Effector memory CD4-positive, alpha-beta T cell (primary cell): ENCODE measurements at places on chromosomes 4 and X.

GRCh38 chr4:76801621-76802235 lies 96.2 kb downstream of the SOWAHB start:
- no peaks in the 10 kb centered on the region for H3K36me3 ChIP-seq
- no peak overlapping the region for H3K27ac ChIP-seq
- no peak for DNase-seq
- H3K4me3 ChIP-seq: no peak overlapping the region

DNA sequence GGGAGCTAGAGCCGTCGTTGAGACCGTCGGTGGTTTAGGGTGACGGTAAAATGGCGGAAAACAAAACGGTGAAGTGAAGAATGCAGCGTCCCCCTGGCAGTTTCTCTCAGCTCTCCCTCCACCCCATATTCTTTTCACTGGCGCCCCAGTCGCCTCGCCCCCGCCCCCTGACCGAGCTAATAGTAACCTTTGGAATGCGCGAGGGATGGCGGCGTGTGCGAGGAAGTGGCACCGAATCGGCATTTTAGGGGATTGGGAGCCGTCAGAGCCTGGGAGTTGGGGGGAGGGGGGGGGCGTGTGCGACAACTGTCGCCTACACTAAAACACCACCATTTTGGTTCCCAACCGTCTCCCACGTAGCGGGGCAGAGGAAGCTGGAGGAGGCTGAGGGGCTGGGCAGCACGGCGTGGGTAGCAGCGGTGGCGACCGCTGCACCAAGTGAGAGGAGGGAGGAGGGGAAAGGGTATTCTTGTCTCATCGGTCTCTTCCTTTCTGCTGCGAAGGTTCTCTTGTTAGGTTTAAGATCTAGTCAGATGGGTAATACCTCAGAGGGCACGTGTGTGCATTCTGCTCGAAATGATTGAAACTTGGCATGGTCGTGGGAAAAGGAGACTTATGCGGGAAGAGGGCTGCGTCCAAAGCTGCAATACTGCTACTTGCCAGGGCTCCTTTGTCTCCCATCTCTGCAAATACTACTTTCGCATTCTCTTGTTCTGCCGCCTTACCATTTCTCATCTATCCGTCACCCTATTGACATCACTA lies 840 bp downstream of the ZNF711 start:
- no peaks in the 10 kb centered on the region for H3K4me1 ChIP-seq
- H3K36me3 ChIP-seq: no peaks in the 10 kb centered on the region
- H3K27me3 ChIP-seq: no peaks in the 10 kb centered on the region
- no peak overlapping the region for H3K27ac ChIP-seq

DNA sequence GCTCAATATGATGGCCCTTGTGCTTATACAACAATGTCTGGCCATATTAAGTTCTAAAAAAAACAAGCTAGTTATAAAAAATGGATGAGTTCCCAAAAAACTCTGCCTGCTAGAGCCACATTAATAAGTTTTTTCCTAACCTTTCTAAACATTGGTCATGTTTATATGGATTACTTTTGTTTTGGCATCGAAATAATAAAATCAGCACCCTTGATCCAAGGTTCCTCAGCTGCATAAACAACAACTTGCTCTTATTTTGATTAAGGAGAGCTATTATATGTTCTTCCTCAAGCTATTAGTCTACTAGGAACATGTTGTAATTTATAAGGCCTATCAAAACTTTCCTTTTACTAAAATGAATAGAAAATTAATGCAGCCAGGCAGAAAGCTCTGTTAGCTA lies 48.4 kb downstream of the UNC5C start:
- no peaks in the 10 kb centered on the region for H3K36me3 ChIP-seq
- no peaks in the 10 kb centered on the region for H3K27me3 ChIP-seq
- H3K4me1 ChIP-seq: no peaks in the 10 kb centered on the region
- no peak overlapping the region for H3K27ac ChIP-seq

- H3K27ac ChIP-seq: no peak overlapping the region
- no peak overlapping the region for H3K4me3 ChIP-seq
- no peaks in the 10 kb centered on the region for H3K27me3 ChIP-seq
- H3K36me3 ChIP-seq: no peaks in the 10 kb centered on the region
- H3K4me1 ChIP-seq: no peaks in the 10 kb centered on the region
- DNase-seq: no peak
Observed at GRCh38 chr4:42615131-42615763, 41.7 kb downstream of the ATP8A1 start.

DNA sequence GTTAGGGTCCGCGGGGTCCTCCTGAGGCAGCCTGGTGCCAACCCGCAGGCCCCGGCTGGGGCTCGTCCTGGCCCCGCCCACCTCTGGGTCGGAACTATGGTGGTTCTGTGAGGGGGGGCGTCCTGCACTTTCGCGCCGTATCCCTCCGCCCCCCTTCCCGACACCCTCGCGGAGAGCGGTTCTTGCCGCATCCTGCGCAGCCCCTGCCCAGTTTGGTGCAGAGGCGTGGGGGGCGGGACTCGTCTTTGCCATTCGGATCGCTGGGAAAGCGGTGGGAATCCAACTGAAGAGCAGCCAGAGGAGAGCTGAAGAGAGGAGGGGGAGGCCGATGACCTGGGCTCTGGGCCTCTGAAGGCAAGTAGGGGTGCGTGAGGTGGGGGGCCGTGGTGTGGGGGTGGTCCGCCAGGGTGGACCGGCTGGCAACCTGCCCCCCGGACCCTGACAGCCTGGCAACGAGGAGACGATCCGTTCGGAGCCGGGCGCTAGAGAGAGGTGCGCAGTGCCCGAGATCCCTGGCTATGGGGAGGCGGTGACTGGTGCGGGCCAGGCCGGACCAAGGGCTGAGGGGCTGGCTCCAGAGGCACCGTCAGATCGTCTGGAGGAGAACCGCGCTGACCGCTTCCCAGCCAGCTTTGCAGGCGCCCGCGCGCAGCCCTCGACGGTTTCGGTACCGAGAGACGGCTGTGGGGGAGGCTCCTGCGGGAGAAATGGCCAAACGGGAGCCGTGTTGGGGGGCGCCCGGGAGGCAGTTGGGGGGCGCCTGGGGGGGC lies at the start of gene GPRASP1:
Gene GPRASP1 (plus strand): TSS at position 242 of the 770 bp plus-strand sequence. CDS start 2,431 bp downstream, outside the sequence.
- H3K4me3 ChIP-seq: peak within 1 kb of the TSS; percentile 71
- peak within 1 kb of the TSS; percentile 67 for H3K27ac ChIP-seq
- H3K27me3 ChIP-seq: no peaks in the 10 kb centered on the region
- DNase-seq: peak; percentile 44
- H3K4me1 ChIP-seq: peaks cover 5% of the 10 kb centered on the region
- H3K36me3 ChIP-seq: no peaks in the 10 kb centered on the region
